ENCODE measurements at places on chromosomes 1 and 21.

DNA sequence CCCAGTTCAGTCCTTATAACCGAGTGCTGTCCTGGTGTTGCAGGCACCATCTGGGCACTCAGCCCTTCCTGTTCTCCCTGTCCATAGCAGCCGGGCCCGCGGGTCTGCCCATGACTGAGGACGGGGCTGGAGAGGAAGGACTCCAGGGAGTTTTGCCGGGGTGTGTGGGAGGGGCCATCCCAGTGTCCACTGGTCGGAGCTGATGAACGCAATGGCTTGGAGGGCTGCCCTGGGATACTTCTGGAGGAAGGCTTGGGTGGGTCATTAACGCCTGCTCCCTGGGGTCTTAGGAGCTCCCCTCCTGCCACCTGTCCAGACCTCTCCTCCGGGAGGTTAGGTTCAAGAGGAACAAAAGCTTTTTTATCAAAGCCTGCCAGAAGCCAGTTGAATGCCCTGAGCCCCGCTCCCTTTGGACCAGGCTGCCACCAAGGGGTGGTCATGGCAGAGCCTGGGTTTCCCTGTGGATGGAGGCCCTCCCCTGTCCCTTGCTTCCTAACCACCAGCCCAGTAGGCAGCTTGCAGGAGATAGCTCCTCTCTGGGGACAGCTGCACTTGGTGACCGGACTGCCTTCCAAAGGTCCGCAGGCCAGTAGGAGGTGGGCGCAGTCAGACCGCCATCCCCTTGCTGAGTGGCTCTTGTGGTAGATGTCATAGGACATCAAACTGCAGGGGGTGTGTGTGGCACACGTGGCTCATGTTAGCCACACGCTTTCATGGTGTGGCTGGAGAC is 61.3 kb downstream of the TRIM11 start:
- DNase-seq: no peak

DNA sequence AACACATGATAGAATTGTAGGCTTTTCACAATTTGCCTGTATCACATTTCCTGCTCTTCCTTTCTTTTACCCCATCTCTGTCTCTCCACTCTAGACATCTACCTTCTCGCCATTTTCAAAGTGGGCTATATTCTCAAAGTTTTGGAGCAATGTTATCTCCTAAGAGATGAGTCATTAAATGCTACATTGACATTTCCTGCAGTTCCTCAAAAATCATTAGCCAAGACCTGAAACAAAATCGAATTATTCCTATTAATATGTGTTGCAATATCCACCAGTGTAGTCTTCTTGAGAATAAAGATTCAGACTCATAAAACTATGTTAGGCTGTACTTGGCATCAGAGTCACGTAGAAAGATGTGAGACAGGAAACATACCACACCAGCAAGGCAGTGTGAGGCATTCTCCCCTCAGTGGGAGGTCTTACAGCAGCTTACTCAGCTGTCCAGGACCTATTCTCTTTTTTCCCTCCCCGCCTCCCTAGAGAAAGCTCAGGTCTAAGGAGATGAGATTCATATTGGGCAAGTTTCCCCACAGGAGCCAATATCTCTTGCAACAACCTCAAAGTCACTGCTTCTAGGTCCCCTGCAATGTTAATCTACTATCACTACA is 38.8 kb downstream of the FRRS1 start:
- peak; percentile 37 for DNase-seq

GRCh38 chr1:91585982-91586381 is 85.3 kb downstream of the CDC7 start:
- no peak for DNase-seq

GRCh38 chr1:21671915-21672314 is 2.8 kb upstream of the RAP1GAP start:
- DNase-seq: no peak

DNA sequence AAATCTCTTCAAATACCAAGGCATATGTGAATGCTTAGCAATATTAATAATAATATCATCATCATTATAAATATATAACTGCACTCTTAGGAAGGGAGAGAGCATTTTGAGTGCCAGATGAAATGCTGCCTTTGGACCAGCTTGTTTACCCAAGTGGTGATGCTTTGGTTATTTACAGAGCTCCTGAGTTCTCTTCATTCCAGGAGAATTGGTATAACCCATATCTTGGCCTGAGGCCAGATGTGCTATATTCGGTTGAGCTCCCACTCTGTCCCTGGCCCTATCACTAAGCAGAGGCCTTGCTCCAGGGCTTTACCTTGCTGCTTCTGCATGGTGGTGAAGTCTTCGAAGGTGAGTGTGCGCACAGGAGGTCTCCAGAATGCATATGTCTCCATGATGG is 89.4 kb downstream of the TBX15 start:
- no peak for DNase-seq

GRCh38 chr21:20789729-20790500 is 208.3 kb upstream of the NCAM2 start:
- DNase-seq: no peak

DNA sequence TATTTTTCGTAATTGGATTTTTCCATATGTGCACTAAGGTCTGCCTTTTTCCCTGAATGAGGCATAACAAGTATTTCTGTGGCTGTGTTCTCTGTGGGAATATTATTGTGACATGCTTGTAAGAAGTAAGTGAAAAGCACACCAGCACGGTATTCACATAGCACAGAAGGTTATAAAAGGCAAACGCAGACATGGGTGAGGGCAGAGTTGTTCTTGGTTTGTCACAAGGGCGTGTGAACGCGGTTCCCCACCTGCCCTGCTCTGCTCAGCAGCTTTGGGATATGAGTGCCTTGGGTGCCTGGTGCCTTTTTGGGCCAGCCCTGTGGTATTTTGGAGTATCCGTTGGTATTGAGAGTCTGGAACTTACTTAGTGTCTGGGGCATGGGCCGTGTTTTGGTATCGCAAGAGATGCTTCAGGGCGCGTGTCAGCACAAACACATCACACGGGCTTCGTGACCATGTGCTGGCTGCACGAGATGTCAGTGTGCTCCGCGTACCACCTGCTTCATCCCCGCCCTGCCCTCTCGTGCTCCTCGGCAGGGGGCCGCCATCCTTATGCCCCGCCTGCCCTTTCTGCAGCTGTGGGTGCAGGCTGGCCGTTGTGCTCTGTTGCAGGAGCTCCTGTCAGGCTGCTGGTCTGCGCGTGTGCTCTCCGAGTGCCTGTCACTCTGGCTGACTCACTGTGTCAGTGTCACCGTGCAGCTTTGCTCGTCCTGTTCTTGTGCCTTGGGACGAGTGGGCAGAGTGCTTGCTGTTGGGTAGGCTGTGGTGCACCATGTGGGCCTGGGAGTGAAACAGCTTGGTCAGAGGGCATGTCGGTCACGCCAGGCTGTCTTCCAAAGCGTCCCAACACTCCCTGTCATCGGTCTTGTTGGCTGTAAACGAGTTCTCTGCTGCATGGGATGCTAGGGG is 15.0 kb downstream of the SKI start:
- peak; percentile 46 for DNase-seq

GRCh38 chr1:31064718-31065309 is 703 bp downstream of the PUM1 start:
- no peak for DNase-seq

- DNase-seq: no peak
Measured at GRCh38 chr1:217062586-217062985, 339.4 kb upstream of the ESRRG start.

DNA sequence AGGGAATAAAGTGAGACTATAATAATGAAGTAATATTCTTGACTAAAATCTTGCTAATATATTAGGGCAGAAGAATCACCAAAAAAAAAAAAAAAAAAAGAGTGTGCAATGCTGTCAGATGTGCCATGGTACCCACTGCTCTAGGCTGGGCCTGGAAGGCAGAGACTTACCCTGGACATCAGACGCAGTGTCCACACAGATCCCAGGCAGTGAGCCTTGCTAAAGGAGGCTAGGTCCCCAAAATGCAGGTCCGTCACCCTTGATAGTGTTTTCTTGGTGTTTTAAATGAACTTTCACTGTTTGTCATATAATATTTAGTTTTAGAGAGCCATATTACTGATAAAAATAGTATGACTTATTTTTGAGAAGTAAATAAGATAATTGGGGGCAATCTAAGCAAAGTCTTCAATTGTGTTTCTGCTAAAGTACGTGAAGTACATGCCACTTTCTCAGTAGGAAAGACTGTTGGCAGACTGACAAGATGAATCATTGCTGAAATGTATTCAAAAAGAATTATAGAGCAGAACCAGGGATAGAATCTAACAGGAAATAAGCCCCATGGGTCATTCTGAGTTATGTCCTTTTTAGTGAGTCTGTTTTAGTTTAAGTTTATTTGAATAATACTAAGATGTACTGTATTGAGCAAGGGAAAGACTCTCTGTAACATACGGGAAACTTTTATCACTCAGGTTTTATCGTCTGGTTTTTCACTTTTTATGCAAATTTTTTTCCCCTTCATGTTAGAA is 74.6 kb upstream of the PDC start:
- peak; percentile 93 for DNase-seq
